ENCODE measurements at places on chromosomes 7 and 10.
A peak's percentile ranks its signal among the peaks of the same experiment; 100 is the strongest.

DNA sequence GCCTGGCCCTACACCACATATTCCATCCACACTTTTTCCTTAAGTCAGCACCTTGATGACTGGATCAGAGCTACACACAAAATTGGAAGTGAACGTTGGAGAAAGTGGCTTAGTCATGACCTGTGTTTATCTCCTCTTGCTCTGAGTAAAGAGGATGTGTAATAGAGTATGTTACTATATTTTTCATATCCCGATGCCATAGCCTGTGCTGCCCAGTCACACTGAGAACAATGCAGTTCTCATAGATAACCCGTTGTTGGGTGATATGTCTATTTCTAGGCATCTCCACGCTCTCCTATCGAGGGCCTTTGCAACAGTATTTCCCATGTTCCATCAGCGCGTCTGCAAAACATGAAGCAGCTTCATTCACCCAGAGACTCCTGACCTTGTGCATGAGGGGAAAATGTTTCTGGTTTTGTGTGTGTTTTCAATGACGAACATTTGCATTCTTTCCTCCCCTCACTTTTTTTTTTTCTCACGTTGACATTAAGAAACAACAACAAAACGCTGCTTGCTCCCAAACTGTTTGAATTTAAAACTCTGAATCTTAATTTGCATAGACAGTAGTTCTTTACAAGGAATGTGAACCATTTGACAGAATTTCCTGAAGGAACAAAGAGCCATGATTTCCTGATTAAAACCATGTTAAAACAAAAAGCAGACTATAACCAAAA lies 43.4 kb downstream of the GRK5 start:
- DNase-seq = no peak

DNA sequence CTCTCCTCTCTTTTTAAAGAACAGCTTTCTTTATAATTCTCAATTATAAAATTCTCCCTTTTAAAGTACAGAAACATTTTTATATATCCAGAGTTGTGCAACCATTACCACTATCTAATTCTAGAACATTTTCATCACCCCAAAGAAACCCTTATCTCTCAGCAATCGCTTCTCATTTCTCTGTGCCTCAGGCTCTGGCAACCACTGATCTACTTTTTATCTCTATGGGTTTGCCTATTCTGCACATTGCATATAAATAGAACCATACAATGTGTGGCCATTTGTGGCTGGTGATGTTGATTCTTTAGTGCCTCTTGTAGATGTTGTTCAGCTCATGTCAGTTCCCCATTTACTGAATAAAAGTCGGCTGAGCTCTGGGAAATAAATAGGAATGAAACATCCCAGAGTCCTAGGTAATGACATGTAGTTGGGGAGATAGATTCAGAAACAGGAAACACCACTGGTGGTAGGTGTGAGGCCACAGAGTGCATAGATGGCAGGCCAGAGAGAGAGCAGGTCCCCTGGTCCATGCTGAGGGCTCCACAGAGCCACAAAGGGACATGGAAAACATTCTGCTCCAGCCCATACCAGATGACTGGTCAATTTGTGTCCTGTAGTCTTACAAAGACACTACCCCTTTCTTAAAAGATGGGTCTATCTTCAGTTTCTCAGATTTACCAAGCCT lies 126.5 kb downstream of the PLPP4 start:
- no peak for DNase-seq

DNA sequence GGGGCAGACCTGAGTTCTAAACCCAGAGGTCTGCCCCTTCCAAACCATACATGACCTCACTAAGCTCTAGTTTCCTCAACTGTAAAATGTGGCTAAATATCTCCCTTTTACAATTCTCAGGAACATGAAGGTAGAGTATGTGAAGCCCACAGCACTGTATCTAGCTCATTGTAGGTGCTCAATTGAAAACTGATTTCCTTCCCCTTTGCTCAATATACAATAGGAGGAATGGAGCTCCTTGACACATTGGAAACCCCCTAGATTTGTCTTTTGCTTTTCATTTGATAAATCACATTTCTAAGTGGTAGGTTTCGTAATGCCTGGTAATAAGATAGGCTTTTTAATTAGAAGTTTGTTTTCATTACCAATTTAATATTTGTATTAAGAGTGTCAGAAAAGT lies 153.3 kb downstream of the ARID5B start:
- DNase-seq = no peak

- no peak for DNase-seq
Measured at GRCh38 chr10:16905320-16905719, 88.1 kb upstream of the RSU1 start.

DNA sequence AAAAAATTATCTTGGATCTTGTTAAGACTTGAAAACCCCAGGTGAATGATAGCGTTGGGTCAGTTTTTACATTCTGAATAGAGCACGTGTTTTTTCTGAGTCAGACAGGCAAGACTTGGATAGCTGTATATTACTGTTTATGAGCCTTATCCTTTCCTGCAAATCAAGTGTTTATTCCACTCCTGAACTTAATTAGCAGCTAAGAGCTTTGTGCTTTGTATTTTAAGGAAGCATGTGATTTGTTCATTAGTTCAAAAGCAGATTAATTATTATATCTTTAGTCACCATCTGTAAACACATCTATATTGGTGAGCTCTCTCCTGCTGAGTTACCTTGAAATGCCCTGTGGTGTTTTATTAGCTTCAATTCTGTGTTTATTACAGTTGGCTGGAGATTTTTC lies 98.6 kb upstream of the PRPS1L1 start:
- no peak for DNase-seq

DNA sequence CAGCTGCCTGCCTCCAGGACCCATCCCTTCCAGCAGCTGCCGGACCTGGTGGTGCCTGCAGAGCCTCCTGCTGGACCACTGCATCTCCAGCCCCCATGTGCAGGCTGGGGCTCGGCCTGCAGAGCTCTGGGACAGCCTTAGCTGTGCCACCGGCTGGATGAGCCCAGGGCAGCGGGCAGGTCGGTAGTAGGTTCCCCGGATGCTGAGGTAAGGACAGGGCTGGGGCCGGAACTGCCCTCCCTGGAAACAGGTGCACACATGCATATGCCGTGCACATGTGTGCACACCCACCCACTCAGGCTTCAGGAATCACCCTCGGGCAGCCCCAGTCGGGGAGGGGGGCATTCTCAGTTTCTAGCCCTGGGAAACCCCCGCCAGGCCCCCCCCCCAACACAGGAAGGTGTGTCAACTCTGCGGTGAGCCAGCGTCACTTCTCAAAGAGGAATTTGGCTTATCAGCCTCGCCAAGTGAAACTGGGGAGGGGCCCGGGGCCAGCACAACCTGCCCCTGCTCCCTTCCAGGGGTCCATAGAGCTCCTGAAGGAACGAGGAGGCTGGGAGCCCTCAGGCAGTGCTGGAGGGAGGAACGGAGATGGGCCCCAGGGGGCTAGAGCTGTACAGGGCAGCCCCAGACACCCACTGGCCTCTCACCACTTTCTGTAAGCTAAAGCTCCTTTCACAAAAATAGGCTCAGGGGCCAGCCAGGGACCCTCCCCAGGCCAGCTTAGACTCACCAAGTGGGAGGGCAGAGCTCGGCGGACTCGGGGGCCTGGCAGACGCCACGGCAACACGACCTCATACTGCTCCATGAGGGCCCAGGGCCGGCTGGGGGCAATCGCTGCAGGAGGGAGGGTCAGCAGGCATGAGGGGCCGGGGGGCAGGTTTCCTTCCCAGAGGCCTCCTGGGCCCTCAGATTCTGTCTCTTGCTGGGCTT lies 1.7 kb downstream of the ADAM8 start:
- peak; percentile 65 for DNase-seq

- no peak for DNase-seq
Measured at GRCh38 chr7:19747740-19748339, 25.6 kb downstream of the TMEM196 start.

- no peak for DNase-seq
Measured at GRCh38 chr10:113476673-113477072, 76.2 kb upstream of the HABP2 start.

DNA sequence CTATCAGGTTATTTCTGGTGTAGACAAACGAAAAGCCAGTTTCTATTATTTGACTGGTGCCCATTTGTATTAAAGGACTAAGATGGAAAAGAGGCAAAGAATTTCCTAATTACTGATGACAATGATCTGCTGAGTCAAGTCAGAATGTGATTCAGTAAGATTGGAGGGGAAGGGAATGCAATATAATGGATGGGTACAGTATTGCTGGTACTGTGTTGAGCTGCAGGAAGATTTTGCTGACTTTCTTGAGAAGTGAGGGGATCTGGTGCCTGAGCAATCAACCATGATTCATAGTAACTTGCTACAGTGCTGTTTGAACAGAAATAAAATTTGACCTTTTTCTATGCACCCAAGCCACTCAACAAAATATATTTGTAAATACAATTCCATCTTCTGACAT lies 139.1 kb upstream of the RHEB start:
- DNase-seq = no peak

DNA sequence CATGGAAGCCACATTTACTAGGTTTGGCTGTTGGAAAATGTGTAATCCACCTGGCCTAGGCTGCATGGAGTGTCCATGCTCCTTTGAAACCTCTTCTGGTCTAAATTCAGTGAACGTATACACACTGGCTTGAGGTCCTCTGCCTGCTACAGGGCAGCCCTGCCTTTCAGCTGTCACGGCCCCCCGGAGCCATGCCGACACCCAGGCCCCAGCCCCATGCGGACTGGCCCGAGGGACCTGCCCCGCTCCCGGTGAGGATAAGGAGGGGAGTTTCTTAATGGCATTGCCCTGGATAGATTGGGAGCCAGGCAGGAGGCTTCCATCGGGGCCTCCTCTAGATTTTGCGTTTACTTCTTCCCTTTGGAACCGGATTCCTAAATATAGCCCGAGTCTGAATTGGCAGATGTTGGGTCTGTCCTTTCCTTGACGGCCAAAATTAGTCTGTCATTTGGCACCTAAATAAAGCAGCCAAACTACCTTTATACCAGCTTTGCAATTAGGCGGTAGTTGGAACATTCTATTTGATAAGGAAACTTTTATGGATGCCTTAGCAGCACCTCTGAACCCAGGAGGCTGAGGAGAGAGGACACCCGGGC lies 72.1 kb upstream of the SH2B2 start:
- DNase-seq = no peak

- no peak for DNase-seq
Measured at GRCh38 chr7:51090411-51090810, 226.2 kb downstream of the COBL start.

DNA sequence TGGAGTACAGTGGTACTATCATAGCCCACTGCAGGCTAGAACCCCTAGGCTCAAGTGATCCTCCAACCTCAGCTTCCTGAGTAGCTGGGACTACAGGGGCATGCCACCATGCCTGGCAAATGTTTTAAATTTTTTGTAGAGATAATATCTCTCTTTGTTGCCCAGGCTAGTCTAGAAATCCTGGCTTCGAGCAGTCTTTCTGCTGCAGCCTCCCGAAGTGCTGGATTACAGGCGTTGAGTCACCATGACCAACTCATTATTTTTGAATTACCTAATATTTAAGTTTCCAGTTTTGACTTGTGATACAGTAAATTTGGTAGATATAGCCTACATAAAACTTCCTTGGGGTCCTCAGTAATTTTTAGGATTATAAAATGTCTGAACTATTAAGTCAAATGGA lies 74.1 kb downstream of the RUNDC3B start:
- DNase-seq = no peak

DNA sequence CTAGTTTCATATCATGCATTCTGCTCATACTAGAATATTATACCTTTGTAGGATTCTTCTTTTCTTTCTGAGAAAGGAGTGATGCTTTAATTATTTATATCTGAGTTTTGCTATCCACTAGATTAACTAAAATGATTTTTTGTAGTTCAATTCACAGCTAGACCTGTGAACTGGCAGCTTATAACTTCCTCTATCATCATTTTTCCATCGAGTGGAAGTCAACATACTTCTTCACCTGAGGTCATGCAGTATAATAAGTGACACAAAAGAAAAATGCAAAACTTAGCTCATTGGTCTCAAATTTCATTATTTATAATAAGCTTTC lies 8.0 kb downstream of the LRRN3 start:
- no peak for DNase-seq

DNA sequence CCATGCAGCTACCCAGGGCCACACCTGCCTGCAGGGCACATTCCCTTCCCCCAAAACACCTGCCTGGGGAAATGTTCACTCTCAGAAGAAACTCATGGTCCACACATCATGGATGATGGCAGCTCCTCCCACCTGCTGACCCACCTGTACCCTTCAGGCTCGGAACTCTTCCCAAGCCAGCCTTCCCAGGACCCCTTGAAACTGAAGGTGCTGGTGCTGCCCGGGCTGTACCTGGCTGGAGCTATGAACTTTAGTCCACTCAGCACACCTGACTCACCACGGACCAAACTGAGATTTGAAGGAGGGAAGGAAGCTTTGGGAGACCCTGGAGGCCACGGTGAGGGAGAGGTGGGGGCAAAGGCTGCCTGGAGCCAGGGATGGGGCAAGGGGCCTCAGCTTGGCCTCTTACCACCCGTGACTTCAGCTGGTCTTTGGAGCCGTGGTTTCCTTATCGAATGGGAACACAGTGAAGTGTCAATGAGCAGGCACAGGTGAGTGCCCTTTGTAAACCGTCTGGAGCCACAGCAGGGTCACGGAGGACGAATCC lies 30.1 kb upstream of the INPP5A start:
- no peak for DNase-seq

GRCh38 chr7:159142730-159143129 lies 1.9 kb downstream of the VIPR2 start:
- DNase-seq = no peak

DNA sequence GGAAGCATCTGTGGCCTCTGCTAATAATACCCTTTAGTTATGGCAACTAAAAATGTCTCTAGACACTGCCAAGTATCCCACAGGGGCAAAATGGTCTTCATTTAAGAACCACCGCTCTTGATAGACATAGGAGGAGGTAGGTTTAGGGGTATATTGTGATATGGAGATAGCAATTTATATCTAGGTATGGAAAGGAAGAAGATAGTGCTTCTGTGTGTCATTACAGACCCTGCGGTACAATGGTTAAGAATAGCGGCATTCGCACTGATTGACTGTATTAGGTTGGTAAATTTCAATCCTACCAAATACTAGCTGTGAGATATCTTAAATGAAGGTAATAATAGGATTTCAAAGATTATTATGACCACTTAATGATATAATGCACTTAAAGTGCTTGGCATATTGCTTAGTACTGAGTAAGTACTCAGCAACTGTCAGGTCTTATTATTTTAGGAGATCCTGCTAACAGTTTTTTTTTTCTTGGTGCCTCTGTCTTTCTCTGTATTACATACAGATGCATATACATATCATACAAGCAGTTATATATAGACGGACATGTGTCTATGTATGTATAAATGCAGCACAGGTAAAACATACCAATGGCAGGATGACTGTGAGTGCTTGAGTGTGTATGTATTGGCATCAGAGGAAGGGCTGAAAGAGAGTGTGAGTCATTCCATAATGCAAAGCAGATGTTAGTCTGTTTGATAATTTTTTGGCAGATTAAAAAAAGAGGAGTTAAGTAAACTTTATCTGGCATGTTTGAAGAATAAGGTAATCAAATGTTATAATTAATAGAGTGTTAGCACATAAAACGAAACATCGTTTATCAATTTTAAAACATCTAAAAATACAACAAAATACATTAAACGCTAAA lies 50.0 kb upstream of the ITGB8 start:
- DNase-seq = no peak

GRCh38 chr7:141045842-141046620 lies 27.8 kb upstream of the TMEM178B start:
- no peak for DNase-seq

Data from activated CD8-positive, alpha-beta memory T cell treated with anti-CD3 and anti-CD28 coated beads for 48 hours (primary cell).